Kidney (tissue), 22 donors: ENCODE measurements at places on chromosomes 4 and X.

GRCh38 chrX:37867536-37868153, 20.3 kb upstream of the DYNLT3 start:
- no peak for DNase-seq
- peaks cover 2% of the 10 kb centered on the region for H3K4me1 ChIP-seq
- H3K4me3 ChIP-seq: no peak overlapping the region

DNA sequence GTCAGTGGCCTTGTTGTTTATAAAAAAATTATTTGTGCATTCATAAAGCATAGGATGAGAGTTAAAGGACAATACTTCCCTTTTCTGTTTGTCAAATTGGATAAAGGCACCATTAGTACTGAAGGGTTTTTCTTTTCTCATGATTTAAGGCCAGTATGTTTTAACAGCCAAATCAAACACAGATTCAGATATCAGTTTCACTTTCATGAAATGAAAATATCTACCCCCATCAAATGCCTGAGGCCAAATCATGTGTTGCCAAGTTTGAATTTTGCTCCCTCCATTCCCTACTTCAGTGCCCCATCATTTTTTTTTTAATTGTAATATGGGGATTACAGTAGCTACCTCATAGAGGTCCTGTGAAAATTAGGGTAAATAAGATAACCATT, 745.9 kb downstream of the RPA4 start:
- H3K4me3 ChIP-seq: no peak overlapping the region
- H3K4me1 ChIP-seq: no peaks in the 10 kb centered on the region
- DNase-seq: no peak
- H3K27me3 ChIP-seq: no peaks in the 10 kb centered on the region
- no peaks in the 10 kb centered on the region for H3K36me3 ChIP-seq

GRCh38 chrX:17247144-17247543, 127.9 kb upstream of the NHS start:
- H3K27ac ChIP-seq: no peak overlapping the region
- H3K27me3 ChIP-seq: no peaks in the 10 kb centered on the region
- no peak for DNase-seq
- H3K4me3 ChIP-seq: no peak overlapping the region
- no peaks in the 10 kb centered on the region for H3K36me3 ChIP-seq

GRCh38 chr4:48147621-48148020, 13.6 kb upstream of the TXK start:
- peaks cover 4% of the 10 kb centered on the region for H3K36me3 ChIP-seq
- H3K27ac ChIP-seq: no peak overlapping the region
- H3K4me1 ChIP-seq: no peaks in the 10 kb centered on the region
- no peaks in the 10 kb centered on the region for H3K27me3 ChIP-seq
